ENCODE measurements at places on chromosomes 2 and 18.

- DNase-seq = no peak
Measured at GRCh38 chr2:64101141-64101591, 43.1 kb downstream of the PELI1 start.

- no peak for DNase-seq
Measured at GRCh38 chr18:48876590-48876989, 74.2 kb downstream of the SMAD7 start.

DNA sequence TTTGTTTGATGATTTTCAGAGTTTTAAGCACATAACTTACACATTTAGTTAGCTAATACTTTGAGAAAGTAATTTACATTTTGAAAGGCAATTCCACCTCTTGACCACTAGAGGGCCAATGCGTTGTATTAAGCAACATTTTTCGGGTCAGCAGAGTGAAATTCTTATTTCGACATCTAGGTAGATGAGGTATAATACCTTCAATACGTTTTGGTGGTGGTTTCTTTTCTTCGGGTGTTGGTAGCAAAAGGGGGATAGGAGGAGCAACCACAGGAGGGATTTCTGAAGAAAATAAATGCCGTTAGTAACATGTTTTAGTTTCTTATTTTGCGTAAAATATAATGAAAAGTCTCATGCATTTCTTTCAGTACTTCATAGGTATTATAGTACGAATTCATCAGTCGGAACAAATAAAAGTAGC is 106.3 kb downstream of the TTN start:
- peak; percentile 1 for DNase-seq

DNA sequence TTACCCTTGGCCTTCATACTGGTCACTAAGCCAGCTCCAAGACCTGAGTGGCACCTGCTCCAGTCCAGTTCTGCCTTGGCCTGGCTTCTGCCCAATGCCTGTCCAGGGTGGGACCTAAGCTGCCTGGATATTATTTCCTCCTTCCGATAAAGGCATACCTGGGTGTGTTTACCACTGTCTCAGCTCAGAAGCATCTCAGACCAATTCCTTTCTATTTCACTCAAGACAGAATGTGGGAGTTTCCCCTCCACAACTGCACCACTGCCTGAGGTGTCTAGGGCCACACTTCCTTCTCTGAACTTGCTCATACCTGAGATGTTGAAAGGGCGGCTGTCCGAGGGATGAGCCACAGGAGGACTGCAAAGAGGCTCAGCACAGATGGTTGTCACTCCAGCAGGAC is 18.4 kb upstream of the CAB39 start:
- DNase-seq = no peak

GRCh38 chr2:45180033-45180746 is 170.9 kb upstream of the SIX2 start:
- no peak for DNase-seq

- DNase-seq = no peak
Measured at GRCh38 chr2:223914324-223914723, 30.8 kb downstream of the WDFY1 start.

DNA sequence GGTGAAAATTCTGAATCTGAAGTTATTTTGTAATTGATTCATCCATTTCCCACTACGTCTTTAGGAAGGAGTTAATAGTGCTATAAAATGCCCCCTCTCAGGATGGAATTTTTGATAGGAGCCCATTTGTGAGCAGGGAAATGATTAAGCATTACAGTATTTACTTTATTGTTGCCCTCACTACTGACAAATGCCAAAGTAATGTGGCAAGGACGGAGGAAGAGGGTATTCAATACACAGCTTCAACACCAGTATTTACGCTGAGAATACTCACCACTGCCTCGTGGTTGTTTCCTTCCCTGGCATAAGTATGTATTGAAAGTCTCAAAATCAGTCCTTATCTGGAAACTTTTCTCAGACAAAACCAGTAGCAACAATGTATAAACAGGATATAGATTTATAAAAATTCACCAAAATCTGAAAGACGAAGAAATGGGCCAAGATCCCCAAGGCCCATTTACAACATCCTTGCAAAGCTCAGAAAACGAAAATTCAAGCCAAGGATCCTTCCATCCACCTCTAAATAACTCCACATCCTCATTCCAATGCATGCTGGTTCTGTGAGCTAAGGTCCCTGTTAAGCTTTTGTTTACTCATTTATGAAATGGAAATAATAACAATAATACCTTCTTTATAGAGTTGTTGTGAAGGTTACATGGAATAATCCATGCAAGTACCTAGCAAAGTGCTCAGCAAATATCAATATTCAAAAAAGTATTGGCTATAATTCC is 29.3 kb downstream of the FEZ2 start:
- DNase-seq = no peak

- no peak for DNase-seq
Measured at GRCh38 chr2:139645617-139646016, 865.4 kb upstream of the NXPH2 start.

DNA sequence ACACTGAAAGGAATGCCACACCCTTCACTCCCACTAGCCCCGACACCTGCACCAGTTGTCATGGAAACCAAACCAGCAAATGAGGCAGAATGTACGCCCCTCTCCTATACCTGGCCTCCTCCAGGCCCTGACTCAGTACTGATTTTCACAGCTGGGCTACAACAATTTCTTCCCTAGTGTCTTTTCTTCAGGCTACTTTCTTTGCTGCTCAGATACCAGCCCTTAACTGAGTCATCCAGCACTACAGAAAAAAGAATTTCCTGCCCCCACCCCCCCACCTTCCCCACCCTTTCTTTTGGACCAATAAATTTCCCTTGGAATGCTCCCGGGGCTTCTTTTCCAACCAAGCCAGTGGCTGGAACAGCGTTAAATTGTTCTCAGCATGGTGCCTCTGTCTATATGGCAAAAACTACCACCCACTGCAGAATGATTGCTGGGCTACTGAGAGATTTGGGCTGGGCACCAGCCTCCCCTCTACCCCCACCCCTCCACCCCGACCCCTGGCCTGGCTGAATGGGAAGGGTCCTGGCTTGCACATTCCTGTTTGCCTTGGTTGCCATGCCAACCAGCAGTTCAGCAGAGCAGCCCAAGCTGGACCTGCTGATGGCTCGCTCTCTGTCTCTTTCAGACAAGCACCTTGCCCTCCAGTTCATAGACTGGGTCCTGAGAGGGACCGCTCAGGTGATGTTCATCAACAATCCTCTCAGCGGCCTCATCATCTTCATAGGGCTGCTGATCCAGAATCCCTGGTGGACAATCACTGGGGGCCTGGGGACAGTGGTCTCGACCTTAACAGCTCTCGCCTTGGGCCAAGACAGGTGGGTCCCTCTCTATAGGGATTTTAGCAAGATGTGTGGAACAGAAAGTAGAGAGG is 11.3 kb downstream of the SLC14A2 start:
- DNase-seq = no peak

Measured in activated CD4-positive, alpha-beta T cell treated with anti-CD3 and anti-CD28 coated beads, Interleukin-2, amount 50 U/mL, for 24 hours (primary cell).